NCI-H2081 (cell line): ENCODE measurements at places on chromosomes 7 and 10.

- DNase-seq, result no peak
Observed at GRCh38 chr10:36187380-36188079, 545.4 kb upstream of the FZD8 start.

- peak; percentile 1 for DNase-seq
Observed at GRCh38 chr10:91378061-91378460, 32.1 kb upstream of the HECTD2 start.

GRCh38 chr10:131825960-131826650 is 74.7 kb upstream of the PPP2R2D start:
- DNase-seq, result no peak

- DNase-seq, result no peak
Observed at GRCh38 chr10:3229815-3230214, 57.2 kb upstream of the PITRM1 start.

- DNase-seq, result no peak
Observed at GRCh38 chr10:99673492-99673891, 14.2 kb downstream of the ENTPD7 start.

- peak; percentile 46 for DNase-seq
Observed at GRCh38 chr7:29588900-29589696, 25.5 kb downstream of the PRR15 start.

- DNase-seq, result peak; percentile 39
Observed at GRCh38 chr7:13981070-13981469, 8.4 kb downstream of the ETV1 start.

DNA sequence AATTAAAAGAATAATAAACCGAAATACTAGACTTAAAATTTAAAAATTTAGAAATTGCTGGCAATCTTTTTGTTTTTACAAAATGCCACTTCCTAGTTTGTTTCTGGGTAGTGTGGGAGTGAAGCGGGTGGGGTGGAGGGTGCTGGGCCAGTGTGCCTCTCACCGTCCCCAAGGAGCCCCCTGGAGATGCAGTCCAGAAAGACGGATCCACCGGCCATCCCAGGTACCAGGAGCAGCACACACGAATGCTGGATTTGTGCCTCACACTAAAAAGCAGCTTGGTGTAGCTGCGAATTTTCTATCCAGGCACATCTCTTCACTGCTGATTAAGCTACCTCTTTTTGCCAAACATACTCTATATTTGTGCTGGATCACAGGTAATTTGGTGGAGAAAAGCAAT is 618.1 kb downstream of the DNAJB6 start:
- DNase-seq, result no peak

DNA sequence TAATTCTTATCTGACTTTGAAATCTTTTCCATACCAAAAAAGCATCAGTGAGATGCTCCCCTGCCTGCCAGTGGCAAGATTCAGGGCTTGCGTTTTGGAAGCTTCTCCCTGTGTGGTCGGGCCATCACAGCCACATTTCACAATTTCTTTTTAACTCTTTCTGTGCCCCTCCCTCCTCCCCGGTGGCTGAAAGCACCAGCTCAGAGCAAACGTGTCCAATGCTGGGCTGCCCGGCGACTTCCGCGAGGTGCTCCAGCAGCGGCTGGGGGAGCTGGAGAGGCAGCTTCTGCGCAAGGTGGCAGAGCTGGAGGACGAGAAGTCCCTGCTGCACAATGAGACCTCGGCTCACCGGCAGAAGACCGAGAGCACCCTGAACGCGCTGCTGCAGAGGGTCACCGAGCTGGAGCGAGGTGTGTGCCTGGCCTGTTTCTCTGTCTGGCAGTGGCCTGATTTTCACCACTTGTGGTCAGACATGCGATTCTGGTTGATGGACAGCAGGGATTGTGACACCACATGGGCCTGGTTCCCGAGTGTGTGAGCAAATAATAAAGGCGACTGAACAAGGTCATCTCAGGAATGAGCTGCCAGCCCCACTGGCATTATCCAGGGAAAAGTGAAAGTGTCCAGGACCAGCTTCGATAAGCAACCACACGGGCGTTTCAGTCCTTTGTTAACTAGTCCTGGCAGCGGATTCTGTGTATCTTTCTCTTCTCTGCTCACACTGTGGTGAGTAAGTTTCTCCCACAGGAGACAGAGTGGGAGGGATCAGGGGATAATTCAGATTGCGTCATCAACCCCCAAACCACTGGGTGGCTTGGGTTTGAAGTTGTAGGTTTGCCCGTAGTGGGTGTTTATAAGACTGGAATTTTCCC is 2.6 kb downstream of the NPTX2 start:
- peak; percentile 34 for DNase-seq

GRCh38 chr7:127186686-127187085 is 66.1 kb downstream of the GRM8 start:
- no peak for DNase-seq

DNA sequence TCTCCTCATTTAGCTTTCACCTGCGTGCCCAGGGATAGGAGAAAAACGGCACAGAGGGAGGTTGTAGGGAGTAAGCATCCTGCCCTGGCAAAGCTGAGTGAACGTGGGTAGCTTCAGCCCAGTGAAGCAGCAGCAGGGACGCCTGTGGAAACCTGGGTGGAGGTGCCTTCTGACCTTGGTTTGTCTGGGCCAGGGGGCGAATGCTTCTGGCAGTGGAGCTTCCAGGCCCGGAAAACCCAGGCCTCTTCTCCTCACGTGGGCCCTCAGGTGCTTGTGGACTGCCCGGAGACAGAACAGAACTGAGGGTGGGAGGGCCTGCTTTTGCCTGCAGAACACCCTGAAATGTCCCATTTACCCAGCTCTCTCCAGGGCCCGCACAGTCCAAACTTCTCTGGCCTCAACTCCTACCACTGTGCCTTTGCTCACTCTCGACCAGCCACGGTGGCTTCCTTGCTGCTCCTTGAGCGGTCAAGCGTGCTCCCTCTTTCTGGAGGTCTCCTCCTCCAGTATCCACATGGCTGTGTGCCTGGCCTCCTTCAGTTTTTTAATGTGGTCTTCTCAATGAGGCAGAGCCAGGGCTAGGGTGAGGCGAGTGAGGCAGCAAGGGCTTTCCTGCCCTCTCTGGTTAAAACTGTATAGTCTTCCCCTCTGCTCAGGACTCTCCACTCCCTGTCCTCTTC is 62.4 kb downstream of the TMEM209 start:
- no peak for DNase-seq

- DNase-seq, result no peak
Observed at GRCh38 chr7:110590415-110590814, 500.5 kb upstream of the LRRN3 start.

- DNase-seq, result no peak
Observed at GRCh38 chr7:118995350-118995749, 770.8 kb downstream of the ANKRD7 start.

DNA sequence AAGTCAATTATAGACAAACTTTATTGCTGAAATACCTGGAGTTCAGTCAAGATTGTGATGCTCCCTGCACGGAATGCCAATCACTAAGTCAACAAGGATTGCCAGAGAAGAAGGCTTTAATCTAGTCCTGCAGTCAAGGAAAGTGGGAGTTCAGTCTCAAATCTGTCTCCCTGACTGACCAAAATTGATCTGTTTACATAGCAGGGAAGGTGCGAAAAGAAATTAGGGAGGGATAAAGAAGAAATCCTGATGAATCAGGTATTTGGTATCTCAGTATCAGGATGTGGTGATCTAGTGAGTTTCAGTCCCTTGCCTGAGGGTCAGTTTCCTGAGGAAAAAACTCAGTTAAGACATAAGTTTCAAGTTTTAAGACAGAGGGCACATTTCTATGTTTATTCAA is 2.1 kb upstream of the AKR1D1 start:
- DNase-seq, result no peak

- no peak for DNase-seq
Observed at GRCh38 chr7:65980478-65981250, 1.3 kb downstream of the GUSB start.

DNA sequence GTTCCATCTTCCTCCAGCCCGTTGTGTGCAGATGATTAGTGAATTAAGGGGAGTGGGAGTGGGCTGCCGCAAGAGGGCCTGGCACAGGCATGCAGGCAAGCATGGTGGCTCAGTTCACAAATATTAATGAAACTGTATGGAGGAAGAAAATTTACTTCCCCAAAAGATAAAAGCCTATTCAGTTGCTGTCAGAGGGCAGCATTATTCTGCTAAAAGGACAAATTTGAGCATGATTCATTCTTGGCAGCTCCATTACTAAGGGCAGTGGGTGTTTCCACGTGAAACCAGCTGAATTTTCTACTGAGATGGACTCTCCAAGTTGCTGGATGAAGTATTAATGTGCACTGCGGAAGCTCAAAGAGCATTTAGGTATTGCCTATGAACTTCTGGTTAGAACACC is 90.9 kb upstream of the WDR11 start:
- DNase-seq, result no peak

GRCh38 chr7:83588602-83589240 is 60.2 kb downstream of the SEMA3E start:
- no peak for DNase-seq

GRCh38 chr10:100890673-100891317 is 22.0 kb upstream of the SLF2 start:
- DNase-seq, result no peak

DNA sequence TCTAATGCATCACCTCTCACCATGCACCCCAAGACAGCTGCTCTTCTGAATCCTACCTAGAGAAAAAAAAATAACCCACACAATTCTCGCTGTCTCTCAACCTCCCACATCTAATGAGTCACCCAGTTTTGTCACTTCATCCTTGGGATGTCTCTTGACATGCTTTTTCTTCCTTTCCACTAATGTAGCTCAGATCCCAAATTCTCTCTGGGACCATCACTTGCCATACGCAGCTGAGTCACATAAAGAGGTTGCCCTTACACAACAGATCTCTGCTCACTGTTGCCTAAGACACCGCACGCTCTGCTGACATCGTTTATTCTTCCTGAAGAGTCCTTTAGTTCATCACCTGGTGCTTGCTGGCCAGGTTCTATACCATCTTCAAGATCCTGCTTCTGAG is 606.0 kb upstream of the GALNT17 start:
- no peak for DNase-seq

DNA sequence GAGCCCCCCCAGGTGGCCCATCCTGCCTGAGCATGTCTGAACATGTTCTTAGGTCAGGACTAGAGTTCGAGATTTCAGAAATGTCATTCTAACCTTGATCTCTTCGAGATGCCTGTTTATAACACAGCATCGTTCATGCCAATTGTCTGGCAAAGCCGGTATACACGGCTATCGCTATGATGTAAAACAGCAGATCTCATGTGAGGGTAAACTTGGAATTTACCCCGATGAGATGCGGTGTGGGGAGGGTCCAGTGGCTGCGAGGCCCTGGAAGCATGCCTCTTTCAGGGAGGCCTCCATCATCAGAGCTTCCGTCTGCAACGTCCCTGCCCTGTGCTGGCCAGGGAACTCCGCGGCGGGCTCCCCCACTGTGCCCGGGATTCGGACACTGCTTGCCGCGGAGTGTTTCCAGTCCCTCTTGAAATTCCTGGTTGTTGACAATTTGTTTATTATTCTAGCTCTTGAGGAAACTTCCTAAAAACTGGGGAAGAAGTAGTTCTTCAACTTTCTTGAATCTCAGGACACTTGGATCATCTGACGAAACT is 168.6 kb upstream of the RHEB start:
- DNase-seq, result no peak

GRCh38 chr7:92697414-92697813 is 107.2 kb upstream of the FAM133B start:
- no peak for DNase-seq

DNA sequence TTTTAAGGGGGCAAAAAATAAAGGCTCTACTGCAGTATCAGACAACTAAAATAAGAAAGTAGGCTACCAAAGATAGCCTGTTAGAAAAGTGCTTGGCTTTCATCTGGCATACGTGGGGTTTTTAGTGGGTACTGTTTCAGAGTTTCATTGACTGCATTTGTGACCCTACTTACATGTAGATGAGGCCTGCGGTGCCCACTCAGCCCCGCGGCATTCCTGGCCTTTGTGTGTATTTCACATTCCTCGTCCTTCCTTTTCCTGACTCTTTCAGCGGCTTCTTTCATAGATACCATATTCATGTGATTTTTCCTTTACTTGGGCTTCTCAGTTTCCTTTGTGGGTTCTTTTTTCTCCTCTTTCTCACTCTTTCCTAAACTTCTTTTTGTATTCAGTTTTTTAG is 50.7 kb downstream of the UBE3C start:
- DNase-seq, result no peak

- DNase-seq, result no peak
Observed at GRCh38 chr7:157440346-157441022, 103.7 kb downstream of the DNAJB6 start.

DNA sequence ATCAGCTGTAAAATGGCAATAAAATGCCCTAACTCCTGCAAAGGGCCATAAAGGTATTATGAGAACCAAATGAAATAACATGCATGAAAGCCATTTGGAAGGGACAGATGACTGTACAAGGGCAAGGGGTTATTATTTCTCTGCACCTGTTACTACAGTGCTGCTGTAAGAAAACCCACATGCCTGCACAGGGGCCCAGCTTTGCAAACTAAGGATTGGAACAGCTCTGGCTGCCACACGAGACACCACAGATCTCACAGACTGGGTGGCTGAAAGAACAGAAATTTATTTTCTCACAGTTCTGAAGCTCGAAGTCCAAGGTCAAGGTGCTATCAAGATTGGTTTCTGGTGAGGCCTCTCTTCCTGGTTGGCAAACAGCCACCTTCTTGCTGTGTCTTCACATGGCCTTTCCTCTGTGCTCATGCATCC is 409.0 kb upstream of the NRP1 start:
- DNase-seq, result no peak

DNA sequence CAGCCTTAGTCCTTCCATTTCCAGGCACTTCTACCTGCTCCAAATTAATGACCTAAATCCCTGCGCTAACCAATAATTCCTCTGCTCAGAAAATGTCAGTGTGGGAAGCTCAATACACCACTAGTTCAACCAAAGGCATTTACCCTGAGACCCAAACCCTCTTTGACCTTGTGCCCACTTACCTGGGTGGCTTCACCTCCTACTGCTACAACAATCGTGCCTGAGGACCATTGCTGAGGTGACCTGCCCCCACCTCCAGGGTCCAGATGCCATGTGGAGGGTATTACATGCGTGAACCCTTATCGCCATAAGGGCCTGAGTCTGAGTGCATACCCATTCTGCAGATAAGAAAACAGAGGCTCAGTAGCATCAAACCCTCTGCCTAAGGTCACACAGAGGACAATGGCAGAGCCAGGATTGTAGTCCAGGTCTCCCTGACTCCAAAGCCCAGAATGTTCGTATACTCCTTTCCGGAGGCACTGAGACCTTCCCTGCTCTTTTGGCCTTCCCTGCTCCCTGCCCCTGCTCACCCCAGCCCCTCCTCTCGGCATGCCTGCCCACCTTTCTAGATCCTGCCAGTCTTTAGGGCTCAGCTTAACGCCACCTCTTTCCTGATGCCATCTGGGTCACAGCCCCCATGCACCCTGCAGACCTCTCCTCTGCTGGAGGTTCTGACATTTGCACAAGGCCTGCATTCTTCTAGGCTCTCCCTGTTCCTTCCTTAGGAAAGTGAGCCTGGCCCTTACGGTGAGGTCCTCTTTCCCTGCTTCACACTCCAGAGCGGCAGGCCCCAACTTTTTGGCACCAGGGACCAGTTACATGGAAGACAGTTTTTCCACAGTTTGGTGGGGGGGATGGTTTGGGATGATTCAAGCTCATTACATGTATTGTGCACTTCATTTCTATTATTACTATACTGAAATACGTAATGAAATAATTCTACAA is 94.9 kb downstream of the CHST15 start:
- DNase-seq, result no peak
